ENCODE measurements at places on chromosomes 11 and 22.

GRCh38 chr11:110027627-110028371, 65.4 kb upstream of the ZC3H12C start:
- no peak overlapping the region for H3K4me3 ChIP-seq
- no peaks in the 10 kb centered on the region for H3K36me3 ChIP-seq
- no peaks in the 10 kb centered on the region for H3K27me3 ChIP-seq
- H3K27ac ChIP-seq, result no peak overlapping the region

DNA sequence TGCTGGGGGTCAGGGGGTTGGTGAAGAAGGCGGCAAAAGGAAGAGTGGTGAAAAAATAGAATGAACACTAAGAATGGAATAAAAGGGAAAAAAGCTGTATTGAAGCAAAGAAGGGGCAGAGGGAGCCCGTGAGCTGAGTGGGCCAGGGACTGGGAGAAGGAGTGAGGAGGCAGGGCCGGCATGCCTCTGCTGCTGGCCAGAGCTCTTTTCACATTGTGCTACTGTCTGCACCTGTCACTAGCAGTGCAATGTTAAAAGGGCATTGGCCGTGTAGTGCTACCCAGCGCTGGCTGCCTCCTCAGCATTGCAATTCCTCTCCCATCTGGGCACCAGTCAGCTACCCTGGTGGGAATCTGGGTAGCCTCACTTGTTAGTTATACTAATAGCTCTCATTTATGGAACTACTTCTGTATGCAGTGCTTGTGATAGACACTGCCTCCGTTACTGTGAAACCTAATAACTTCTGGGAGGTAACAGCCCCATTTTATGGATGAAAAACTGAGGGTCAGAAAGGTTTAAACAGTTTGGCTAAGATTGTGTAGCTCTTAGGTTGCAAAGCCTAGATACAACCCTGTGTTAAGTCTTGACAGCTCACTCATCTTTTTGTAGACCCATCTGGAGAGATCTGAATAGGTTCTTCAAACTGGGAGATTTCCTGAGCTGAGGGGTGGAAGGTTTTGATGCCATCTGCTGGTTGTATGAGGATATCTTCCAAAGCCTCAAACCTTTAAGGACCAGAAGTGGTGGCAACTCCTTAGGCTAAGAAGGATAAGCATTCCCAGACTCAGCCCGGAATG, 8.5 kb downstream of the YPEL4 start:
- H3K4me1 ChIP-seq, result peaks cover 26% of the 10 kb centered on the region
- H3K4me3 ChIP-seq, result no peak overlapping the region
- peaks cover 26% of the 10 kb centered on the region for H3K27me3 ChIP-seq
- DNase-seq, result no peak
- peak overlapping the region; percentile 36 for H3K27ac ChIP-seq
- no peaks in the 10 kb centered on the region for H3K36me3 ChIP-seq

DNA sequence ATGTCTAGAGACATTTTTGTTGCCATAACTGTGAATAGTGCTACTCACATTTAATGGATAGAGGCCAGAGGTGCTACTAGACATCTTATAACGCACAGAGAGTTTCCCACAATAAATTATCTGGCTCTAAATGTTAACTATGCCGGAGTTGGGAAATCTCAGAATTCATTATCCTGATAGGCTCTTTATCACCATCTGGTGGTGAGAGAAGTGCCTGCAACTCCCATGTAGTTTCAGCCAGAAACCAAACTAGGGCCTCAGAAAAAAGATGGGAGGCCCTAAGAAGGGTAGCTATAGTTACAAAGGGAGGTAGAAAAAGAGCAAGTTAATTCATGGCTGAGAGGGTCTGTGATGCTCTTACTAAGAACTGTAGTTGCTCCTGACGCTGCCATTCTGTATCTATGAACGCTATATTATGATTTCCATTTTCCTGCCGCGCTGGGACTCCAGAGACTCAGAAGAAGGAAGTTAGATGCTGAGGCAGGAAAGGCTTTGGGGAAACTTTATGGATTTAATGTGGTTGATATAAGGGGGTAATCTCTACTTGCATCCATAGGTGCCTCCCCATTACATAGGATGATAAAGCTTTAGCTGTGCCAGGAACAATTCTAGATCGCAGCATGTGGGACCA, 22.9 kb upstream of the MRPL17 start:
- peaks cover 7% of the 10 kb centered on the region for H3K4me1 ChIP-seq
- no peaks in the 10 kb centered on the region for H3K27me3 ChIP-seq
- peak; percentile 19 for DNase-seq
- no peak overlapping the region for H3K27ac ChIP-seq
- peaks cover 4% of the 10 kb centered on the region for H3K36me3 ChIP-seq
- no peak overlapping the region for H3K4me3 ChIP-seq

- no peak for DNase-seq
- peak overlapping the region; percentile 58 for H3K4me3 ChIP-seq
- peaks cover 4% of the 10 kb centered on the region for H3K36me3 ChIP-seq
- peaks cover 2% of the 10 kb centered on the region for H3K27me3 ChIP-seq
- H3K27ac ChIP-seq, result peak overlapping the region; percentile 85
These were observed 354.8 kb downstream of the ETS1 start for GRCh38 chr11:128232588-128232987.

GRCh38 chr22:48340727-48341709, 1486.7 kb downstream of the BRD1 start:
- H3K27ac ChIP-seq, result no peak overlapping the region
- no peak for DNase-seq
- H3K4me3 ChIP-seq, result no peak overlapping the region

DNA sequence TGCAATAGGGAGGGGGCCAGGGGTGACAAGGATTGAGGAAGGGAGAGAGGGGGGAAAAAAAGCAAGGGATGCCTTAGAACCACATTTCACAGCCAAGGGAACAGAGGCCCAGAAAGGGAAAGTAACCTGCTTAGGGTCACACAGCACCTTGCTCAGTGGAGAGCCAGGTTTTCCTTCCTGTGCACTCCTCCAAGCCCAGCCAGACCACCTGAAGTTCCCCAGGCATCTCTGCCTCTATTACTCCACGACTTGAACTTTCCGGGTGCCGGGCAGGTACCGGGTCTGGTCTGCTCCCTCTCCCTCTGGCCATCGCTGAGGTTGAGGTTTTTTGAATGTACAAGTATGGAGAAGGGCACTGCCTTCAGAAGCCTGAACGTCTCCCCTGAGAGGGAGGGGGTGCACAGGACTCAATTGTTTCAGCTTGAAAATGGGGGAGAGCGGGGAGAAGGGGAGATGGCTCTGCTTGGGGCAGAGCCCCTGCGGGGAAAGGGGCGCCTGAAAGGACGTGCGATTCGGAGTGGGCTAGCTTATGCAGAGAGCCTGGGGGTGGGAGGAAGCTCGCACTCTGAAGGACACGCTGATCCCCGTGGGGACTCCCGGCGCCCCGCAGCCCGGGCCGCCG, 516 bp upstream of the SERPINH1 start:
- peaks cover 15% of the 10 kb centered on the region for H3K4me1 ChIP-seq
- H3K36me3 ChIP-seq, result no peaks in the 10 kb centered on the region
- peak overlapping the region; percentile 90 for H3K27ac ChIP-seq
- H3K4me3 ChIP-seq, result peak overlapping the region; percentile 92
- peaks cover 9% of the 10 kb centered on the region for H3K27me3 ChIP-seq

DNA sequence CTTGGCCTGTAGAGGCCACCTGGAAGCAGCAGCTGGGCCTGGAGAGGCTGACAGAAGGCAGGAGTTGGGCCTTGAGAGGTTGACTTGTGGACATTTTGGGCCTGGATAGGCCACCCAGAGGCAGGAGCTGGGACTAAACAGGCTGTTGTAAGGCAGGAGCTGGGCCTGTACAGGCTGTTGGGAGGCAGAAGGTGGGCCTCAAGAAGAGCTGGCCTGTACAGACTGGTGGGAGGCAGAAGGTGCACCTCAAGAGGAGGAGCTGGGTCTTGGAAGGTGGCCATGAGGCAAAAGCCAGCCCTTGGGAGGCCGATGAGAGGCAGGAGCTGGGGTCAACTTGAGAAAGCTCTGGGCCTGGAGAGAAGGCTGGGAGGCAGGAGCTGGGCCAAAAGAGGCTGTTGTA, 45.3 kb downstream of the OR4C45 start:
- H3K27me3 ChIP-seq, result no peaks in the 10 kb centered on the region
- no peaks in the 10 kb centered on the region for H3K4me1 ChIP-seq
- H3K27ac ChIP-seq, result no peak overlapping the region
- no peak for DNase-seq

- no peaks in the 10 kb centered on the region for H3K27me3 ChIP-seq
- H3K4me1 ChIP-seq, result peaks cover 24% of the 10 kb centered on the region
These were observed 17.4 kb downstream of the CABIN1 start for GRCh38 chr22:24028533-24028932.

- H3K36me3 ChIP-seq, result peaks cover 2% of the 10 kb centered on the region
- H3K4me3 ChIP-seq, result no peak overlapping the region
- DNase-seq, result no peak
- no peak overlapping the region for H3K27ac ChIP-seq
- peaks cover 5% of the 10 kb centered on the region for H3K27me3 ChIP-seq
These were observed 883 bp upstream of the VPREB3 start for GRCh38 chr22:23754980-23755636.

GRCh38 chr11:115924744-115925567, 420.7 kb upstream of the CADM1 start:
- H3K27me3 ChIP-seq, result peaks cover 3% of the 10 kb centered on the region
- H3K4me1 ChIP-seq, result peaks cover 12% of the 10 kb centered on the region
- peak; percentile 1 for DNase-seq
- peak overlapping the region; percentile 70 for H3K27ac ChIP-seq

- DNase-seq, result no peak
- no peaks in the 10 kb centered on the region for H3K36me3 ChIP-seq
- no peaks in the 10 kb centered on the region for H3K4me1 ChIP-seq
- H3K27ac ChIP-seq, result no peak overlapping the region
These were observed 368.5 kb downstream of the NELL1 start for GRCh38 chr11:21037850-21038249.

DNA sequence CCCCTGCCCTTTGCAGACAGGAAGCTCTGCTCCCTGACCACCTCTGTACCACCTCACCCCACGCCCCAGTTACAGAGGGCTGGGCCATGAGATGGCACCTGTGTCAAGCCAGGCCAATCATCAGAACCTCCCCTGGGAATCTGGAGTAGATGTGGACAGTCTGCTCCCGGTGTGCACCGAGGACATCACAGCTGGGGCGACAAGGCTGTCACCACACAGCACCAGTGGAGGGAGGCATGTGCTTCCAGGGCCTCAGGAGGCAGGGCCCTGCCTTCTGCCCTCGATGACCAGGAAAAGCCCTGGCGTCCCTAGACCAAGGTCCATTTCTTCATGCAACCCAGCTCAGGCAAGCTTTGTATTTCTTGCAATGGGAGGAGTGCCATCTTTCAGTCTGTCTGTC, 309.5 kb downstream of the CTTN start:
- no peak for DNase-seq
- no peak overlapping the region for H3K27ac ChIP-seq

DNA sequence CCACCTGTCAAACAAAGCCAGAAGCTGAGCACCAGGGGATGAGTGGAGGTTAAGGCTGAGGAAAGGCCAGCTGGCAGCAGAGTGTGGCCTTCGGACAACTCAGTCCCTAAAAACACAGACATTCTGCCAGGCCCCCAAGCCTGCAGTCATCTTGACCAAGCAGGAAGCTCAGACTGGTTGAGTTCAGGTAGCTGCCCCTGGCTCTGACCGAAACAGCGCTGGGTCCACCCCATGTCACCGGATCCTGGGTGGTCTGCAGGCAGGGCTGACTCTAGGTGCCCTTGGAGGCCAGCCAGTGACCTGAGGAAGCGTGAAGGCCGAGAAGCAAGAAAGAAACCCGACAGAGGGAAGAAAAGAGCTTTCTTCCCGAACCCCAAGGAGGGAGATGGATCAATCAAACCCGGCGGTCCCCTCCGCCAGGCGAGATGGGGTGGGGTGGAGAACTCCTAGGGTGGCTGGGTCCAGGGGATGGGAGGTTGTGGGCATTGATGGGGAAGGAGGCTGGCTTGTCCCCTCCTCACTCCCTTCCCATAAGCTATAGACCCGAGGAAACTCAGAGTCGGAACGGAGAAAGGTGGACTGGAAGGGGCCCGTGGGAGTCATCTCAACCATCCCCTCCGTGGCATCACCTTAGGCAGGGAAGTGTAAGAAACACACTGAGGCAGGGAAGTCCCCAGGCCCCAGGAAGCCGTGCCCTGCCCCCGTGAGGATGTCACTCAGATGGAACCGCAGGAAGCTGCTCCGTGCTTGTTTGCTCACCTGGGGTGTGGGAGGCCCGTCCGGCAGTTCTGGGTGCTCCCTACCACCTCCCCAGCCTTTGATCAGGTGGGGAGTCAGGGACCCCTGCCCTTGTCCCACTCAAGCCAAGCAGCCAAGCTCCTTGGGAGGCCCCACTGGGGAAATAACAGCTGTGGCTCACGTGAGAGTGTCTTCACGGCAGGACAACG, 11.7 kb downstream of the CXCR5 start:
- H3K27ac ChIP-seq, result peak overlapping the region; percentile 81
- peak overlapping the region; percentile 32 for H3K4me3 ChIP-seq
- DNase-seq, result peak; percentile 65
- peaks cover 11% of the 10 kb centered on the region for H3K36me3 ChIP-seq
- H3K4me1 ChIP-seq, result peaks cover 65% of the 10 kb centered on the region

DNA sequence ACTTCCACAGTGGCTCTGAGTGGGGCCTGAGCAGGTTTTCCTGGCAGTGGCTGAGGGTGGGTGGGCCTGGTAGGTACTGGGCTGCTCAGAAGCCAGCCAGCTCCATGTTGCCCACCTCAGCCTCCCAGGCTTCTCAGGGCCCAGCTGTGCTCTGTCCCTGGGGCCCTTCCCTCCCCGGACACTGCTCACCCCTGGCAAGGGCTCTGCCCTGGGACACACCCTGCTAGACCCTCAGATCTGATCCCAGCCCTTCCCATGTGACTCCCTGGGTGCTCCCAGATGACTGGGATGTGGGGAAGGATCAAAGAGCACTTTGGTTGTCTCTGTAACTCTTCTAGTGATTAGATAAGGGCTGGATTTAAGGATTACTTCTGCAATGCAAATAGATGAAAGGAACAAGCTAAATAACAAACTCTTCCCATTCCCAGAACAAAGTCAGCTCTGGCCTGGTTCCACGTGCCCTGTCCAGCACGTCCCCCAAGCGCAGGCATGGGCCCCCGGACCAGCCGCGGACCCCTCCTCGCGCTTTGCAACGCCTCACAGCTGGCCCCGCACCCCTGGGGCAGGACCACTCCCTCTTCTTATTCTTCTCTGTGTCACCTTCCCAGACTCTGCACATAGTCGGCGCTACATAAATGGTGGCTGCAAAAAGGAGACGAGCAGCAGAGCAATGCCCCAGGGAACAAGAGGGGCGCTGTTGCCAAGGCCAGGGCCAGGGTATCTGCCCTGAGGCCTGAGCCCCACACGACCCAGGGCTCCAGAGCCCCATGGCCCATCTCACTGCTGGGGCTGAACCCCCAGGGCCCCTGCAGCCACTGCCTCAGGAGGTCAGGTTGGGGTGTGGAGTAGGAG, 5.7 kb upstream of the KRTAP5-6 start:
- peaks cover 10% of the 10 kb centered on the region for H3K27me3 ChIP-seq
- no peak overlapping the region for H3K4me3 ChIP-seq
- H3K27ac ChIP-seq, result no peak overlapping the region
- H3K4me1 ChIP-seq, result peaks cover 5% of the 10 kb centered on the region
- no peaks in the 10 kb centered on the region for H3K36me3 ChIP-seq
- DNase-seq, result no peak

DNA sequence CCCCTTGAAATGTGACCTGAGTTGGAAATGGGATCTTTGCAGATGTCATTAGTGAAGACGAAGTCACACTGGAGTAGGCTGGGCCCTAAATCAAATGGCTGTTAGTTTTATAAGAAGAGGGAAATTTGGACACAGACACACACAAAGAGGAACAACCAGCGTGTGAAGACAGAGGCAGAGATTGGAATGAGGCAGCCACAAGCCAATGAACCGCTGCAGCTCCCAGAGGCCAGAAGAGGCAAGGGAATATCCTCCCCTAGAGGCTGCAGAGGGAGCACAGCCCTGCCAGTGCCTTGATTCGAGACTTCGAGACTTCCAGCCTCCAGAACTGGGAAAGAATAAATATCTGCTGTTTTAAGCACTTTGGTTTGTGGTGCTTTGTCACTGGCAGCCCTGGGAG, 484.5 kb downstream of the MN1 start:
- no peaks in the 10 kb centered on the region for H3K36me3 ChIP-seq
- no peak overlapping the region for H3K27ac ChIP-seq
- H3K4me1 ChIP-seq, result no peaks in the 10 kb centered on the region
- H3K27me3 ChIP-seq, result peaks cover 5% of the 10 kb centered on the region
- no peak overlapping the region for H3K4me3 ChIP-seq
